ENCODE measurements at places on chromosomes 6 and 20.

DNA sequence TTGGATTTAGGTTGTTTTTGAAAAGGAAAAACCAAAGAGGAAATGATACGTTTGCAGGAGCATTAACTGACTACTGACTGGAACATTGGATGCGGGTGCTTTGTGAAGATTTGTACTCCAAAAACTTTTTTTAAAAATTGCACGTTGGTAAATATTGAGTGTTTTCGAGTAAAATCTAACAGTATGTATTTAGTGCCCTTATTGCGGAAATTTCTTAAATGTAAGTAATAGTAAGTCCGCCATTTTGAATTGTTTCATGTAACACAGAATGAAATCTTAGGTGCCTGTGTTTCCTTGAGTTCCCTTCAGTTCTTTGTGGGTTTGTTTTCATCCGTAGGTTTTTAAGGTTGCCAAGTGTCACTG is 15.2 kb upstream of the LIN28B start:
- no peak for DNase-seq

DNA sequence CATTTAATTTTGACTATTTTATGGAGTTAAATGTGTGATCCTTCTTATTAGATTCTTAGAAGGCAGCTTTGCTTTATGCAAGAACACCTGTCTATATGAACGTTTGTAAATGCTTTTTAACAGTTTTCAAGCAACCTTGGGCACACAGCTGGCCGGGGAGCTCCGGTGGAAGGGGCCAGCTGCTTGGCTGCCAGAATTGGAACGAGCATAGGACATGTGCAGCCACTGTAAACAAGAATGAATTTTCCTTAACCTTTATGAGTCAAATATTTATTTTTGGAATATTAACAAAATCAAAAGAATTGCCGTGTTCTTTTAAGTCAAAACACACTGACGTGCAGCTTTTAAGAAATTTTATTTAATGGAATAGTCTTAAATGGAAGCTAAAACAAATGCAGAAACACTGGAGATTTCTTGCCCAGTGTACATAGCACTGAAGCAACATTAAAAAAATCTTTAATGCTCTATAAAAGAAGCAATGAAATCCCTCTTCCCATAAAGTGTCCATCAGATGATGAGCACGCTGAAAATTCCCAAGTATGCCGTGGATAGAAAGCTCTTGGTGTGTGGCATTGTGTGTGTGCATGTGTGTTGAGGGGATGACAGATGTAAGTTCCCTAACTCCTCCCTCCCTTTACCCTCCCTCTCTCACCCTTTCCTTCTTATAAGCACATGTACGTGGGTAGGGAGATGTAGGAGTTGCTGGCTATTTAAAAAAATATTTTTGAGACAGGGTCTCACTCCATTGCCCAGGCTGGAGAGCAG is 208.9 kb upstream of the EXOC2 start:
- DNase-seq = no peak

DNA sequence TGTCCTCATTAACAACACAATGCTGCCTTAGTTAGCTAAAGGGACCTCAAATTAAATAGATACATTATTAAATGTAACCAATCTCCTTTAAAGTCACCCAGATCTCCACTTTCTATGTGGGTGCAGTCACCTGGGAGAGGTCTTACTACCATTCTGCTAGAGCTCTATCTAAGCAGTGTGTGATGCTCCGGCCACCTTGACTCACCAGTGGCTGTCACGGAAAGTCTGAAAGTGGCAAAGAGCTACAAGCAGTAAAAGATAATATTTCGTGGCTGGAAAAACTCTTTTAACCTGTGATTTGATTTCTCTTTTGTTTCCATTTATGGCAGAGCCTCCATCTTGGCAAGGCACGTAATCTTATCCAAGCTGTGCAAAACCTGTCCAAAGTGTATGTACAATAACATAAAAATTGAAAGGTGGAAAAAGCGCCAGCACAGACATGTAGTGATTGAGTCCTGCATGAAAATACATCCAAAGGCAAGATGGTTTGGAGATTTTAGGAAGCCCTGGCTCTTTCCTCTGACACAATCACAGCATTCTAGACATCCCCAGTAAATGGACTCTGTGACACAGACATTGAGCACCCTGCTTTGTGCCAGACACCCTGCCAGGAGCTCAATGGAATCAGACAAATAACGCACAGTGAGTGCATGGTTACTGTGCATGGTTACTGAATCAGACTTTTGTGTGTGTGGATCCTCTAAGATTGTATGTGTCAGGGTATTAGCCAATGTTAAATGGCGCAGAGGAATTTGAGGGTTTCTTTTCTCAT is 116.6 kb downstream of the ADAT2 start:
- DNase-seq = no peak

DNA sequence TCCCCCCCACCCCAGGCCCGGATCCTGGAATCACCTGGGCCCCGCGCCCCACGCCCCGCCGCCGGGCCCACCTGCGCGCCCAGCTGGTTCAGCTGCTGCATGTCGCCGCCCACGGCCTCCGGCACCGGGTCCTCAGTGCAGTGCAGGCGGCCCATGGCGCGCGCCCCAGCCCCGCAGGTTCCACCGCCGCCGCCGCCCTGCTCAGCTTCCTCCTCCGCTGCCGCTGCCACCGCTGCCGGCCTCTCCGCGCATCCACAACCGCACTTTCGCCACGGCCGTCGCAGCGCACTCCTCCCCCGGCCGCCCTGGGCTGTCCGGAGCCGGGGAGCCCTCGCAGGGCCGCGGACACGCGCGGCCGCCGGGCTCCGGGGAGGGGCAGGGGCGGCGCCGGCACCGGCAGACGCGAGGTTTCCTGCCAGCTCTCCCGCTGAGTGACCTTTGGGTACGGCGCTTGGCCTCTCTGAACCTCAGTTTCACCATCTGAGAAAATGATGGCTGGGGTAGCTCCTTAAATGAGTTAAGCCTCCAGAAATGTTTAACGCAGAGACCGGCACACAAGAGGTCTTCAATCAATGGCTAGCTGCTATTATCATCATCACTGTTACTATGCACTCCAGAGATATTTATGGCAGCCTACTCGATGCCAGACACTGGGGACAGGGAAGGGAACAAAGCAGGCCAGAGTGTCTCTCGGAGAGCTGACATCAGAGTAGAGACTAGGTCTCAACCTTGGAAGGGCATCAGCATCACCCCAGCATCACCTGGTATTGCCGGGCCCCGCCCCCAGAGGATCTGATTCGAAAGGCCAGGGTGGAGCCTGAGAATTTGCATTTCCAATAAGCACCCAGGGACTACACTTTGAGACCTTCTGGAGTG is at the start of gene COMMD7:
COMMD7 (minus strand) TSS at position 231 of the 876 bp plus-strand sequence; CDS start at position 155, 76 bp downstream.
- no peak for DNase-seq

DNA sequence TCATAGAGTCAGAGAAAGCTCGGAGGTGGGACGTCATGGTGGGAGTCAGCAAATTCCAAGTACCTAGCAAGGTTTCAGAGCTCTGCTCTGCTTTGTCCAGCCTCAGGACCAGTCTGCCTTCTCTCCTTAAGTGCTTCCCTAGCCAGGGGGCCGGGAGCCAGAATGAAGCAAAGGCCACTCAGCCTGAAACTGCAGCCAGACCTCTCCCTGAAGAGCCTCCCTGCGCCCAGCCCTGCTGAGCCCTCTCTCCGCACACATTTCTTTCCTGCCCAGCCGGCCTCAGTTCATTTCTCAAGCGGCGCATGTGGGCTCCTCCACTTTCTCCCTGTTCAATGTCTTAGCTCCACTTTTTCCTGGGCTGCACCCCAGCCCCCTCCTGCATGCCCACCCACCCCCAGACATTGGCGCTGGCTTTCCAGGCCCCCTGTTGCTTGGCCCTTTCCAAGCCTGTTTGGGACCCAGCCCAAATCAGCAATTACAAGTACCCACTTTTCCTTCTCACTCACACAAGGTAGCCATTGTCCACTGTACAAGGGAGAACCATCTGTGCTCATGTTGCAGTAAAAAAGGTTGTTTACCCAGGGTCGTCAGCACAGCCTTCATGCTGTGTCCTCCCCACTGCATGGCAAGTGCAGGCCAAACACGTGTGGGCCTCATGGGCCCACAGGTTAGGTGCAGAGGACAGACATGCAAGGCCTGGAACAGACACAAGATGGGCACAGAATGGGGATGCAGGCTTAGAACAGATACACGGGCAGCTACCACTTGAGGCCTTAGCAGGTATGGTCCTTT is 147.1 kb downstream of the MRPL14 start:
- no peak for DNase-seq

Measured in H54 (cell line).